Astrocyte (in vitro differentiated cells and primary cell): ENCODE measurements at places on chromosomes 3 and 15.
A peak's percentile ranks its signal among the peaks of the same experiment; 100 is the strongest.

DNA sequence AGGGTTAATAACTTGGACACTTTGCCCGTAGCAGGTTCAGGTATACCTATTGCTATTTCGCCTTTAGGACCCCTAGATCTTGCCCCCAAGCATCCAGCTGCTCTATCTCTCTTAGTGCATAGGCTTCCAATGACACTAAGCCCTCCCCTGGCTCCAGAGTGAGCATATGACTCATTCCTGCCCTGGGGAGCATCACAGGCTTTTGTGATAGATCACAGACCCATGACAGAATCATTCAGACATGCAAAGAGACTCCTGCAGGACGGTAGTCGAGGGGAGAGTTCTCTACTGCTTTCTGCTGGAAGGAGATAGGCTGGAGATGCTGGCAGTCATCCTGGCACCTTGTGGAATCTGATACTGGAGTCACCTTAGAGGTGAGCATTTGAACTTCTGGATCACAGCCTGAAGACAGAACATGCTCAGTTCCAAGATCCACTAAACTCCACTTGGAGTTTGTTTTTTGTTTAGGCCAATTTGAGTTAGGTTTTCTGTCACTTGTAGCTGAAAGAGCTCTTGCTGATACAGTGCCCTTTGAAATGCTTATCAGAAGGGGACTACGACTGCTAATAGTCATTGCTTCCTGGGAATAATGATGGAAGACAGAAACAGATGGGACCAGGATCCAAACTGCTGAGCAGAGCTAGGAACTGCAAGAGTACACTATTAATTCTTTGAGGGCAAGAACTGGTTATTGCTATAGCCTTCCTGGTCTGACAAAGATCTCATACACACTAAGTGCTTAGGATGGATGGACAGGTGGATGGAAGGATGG lies 11.0 kb downstream of the LYSMD2 start:
- DNase-seq: peak; percentile 81

DNA sequence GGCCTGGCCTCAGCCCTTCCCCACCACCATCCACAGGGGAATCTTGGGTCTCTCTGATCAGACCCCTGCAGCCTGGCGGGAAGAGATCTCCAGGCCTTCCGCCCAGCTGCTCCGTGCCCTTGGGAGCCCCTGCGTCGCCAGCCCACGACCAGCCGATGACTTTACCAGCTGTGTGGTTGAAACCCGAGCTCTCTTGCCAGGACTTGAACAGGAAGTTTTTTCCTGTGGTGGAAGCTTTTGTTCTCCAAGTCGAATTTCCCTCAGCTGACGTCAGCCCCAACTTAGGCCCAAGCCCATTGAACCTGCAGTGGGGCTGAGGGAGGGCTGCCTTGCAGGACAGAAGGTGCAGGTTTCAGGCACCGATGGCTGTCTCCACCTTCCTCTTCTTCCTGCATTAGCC lies 51.7 kb upstream of the SMAD3 start:
- peak; percentile 90 for DNase-seq

GRCh38 chr15:72117486-72118016 lies 399 bp downstream of the MYO9A start:
- peak; percentile 67 for DNase-seq

DNA sequence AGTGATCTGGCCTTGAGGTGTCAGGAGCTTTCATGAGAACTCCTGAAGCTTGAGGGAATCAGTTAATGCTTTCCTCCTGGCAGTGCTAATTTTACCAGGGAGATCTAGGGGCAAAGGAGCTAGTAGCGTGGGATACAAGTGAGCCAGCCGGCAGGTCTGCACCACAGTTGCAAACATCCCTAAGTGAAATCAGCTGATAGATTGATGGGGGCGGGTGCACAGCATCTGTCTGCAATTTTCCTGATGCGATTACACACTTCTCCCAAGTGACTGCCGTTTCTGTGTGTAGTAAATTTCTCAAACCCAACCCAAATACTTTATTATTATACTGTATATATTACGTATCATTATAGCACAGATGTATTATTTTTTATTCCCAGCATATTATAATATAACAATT lies 304.5 kb downstream of the AGBL1 start:
- DNase-seq: no peak

DNA sequence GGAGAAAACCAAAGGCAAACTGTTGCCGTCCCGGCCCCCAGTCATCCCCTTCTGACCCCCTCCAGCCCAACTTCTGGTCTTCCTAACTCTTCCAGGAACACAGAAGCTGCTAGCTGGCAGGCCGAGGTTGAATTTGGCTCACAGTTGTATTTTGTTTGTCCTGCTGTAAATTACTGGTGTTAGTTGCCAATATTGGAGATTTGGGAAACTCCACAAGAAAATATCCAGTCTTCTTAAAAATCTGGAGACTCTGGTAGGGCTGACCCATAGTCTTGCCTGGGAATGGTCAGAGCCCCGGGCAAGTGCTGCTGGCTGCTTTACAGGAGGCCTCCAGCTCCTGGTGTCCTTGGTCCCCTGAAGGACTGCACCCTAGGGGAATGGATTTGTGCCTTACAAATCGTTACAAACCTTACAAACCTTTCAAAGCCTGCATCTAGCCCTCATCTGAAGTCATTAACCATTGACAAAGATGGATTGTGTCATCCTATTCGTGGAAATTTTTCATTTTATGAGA lies 112.0 kb upstream of the MCTP2 start:
- DNase-seq: no peak

DNA sequence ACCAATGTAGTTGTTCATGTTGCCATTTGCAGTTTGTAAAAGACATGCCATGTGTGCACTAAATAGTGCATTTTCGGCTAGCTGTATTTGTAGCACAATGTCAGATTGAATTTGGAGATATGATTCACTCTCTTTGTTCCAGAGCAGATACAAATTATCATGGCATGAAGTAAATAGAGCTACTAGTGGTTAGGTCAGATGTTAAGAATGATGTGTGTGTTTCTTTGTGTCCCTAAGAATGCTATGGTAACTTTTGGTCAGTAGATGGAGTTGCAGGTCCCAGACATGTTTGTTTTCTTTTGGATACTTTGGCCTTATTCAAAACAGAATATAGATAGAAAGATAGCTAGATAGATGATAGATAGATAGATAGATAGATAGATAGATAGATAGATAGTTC lies 595.8 kb downstream of the NLGN1 start:
- DNase-seq: peak; percentile 72

DNA sequence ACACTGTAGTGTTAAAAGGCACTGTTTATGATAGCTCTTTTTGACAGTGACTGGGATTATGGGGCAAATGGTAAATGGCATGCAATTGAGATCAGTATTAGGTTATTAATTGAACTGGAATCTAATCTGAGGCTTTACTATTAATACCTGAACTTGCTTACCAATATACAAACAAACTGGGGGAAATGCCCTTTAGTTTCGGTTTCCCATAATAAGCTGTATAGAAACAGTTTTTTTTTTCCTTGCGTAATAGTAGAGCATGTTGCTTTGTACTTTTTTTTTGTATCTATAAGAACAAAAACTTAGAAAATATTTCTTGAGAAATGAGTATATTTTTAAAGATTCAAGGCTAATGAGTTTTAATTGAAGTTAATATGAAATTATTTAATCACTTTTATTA lies 95.0 kb downstream of the FNDC3B start:
- DNase-seq: no peak

DNA sequence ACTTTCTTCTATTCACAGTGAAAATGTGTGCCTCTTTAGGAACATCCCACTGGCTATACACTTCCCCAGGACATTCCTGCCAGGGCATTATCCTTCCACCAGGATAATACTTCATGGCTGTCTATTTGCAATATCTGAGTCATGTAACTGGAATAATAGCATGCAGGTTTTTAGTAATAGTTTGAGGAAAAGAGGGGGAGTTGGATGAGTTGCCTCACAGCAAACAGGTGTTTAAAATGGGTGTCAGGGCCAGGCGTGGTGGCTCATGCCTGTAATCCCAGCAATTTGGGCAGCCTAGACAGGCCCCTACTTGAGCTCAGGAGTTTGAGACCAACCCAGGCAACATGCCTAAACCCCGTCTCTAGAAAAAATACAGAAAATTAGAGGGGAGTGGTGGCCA lies 585.9 kb downstream of the DIPK2A start:
- DNase-seq: peak; percentile 10

DNA sequence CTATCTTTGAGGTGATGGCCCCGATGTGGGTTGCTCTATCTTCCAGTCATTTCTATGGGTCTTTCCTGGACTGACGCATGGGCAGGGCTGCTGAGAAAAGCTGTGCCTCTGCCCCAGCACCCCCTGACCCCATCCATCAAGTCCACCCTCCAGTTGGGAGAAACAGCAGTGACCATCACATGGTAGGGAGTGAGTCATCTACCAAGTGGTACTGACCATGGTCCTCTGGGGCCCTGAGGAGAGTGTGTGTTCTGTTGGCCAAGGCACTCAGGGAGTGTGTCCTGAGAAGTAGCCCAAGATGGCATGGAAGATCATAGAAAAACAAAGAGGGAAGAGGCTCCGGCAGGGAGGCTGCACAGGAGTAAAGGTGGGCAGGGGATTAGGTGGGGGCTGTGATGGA lies 1.6 kb upstream of the DNAH1 start:
- no peak for DNase-seq

DNA sequence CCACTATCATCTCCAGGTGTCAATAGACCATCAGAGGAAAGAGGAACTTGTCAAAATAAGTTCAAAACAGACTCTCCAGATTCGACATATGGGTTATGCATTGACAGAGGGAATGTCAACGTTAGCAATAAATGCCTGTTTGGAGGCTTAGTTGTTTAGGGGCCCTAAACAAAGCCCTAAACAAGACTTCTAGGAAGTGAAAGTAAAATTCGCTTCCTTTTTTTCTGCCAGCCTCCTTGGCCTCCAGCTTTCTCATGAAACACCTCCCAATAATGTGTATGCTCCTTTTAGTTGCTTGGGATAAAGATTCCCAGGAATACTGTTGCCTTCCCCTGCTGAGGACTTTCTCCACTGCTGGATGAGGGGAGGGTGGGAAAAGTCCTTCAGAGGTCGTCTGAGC lies 70.9 kb upstream of the ARNT2 start:
- no peak for DNase-seq

DNA sequence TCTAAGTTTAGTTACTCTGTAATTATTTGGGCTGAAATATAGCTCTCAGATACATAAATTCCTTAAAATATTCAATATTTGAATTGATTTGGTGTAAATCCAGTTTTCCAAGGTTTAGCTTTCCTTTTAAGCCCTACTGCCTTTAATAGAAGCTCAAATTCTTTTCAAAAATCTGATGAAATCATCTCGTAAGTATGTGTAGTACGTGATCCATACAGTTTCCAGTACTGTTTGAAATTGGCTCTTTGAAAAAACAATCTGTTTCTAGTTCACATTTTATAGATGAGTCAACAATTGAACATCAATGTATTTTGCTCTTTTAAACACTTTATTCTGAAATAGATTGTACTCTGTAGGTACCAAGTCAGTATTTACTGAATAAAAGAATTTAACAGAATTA lies 84.2 kb downstream of the LRRC49 start:
- DNase-seq: peak; percentile 77

DNA sequence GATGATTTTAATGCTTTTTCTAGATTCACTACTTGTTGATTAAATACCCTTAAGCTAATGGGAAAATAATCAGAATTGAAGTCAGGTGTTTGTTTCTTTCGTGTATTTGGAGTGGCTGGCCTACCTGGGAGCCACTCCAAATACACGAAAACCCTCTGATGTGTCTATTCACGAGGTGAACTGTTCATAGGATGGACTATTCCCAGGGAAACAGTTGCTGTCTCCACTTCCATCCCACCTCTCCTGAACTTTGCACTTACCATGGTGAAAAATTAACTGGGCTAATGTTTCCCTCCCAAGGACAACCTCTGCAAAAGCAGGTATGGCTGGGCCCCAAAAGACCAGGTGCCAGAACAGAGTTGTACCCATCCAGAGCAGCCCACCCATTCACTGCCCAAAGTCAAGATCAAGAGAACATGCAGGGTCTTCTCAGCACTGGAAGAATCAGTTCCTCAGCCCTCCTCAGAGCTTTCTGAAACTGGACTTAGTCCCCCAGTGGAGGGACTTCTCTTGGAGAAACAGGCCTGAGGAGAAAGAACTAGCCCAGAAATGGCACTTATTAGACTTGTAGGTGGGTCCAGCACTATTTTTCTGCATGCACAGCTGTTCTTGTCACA lies 2.9 kb upstream of the SMAD3 start:
- DNase-seq: no peak

GRCh38 chr15:62403164-62403809 lies 238.2 kb upstream of the C2CD4B start:
- DNase-seq: peak; percentile 73

GRCh38 chr3:56125358-56126005 lies 342.8 kb downstream of the ERC2 start:
- DNase-seq: peak; percentile 66

DNA sequence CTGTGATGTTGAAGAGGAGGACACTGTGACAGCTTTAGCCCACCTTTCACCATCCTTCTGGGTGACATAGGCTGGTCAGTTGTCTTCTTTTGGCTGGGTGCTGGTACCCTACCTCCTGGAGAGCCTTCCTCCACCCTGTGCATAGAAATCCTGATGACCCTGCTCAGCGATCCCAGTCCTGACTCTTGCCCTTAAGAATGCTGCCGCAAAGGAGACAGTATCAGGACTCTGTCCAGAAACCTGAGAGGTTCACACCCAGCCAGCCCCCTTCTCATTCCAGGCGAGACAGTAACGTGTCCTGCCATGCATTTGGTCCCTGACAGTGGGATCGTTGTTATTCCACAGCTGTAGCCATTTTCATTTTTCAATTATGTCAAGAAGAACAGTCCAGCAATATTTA lies 312.8 kb upstream of the CHRM5 start:
- DNase-seq: no peak

GRCh38 chr3:161108840-161109239 lies 3.7 kb upstream of the B3GALNT1 start:
- DNase-seq: peak; percentile 39

GRCh38 chr15:82812994-82813393 lies 3.6 kb downstream of the WHAMM start:
- no peak for DNase-seq

DNA sequence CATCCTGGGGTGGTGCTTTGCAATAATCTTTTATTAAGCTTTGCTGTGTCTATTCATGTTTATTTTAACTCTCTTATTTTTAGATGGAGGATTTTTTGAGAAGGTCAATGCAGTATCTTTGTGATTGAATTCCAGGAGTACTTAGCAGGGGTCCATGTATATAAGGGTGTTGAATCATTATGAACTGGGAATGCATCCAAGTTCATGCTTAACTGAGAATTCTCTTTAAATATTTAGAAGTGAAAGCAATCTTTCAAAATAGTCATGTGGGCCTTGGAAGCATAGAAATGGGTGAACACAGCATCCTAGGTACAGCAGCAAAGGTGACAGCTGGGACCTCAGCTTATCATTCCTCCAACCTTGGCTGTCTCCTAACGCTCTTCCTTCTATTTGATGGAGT lies 27.3 kb downstream of the SPTSSB start:
- peak; percentile 32 for DNase-seq

DNA sequence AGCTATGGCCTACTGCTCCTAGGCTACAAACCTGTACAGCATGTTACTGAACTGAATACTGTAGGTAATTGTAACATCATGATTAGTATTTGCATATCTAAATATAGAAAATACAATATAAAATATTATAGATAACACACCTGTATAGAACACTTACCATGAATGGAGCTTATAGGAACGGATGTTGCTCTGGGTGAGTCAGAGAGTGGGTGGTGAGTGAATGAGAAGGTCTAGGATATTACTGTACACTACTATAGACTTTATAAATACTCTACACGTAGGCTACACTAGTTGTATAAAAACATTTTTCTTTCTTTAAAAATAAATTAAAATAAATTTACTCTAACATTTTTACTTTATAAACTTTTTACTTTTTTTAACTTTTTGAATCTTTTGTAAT lies 224.0 kb upstream of the CBLB start:
- DNase-seq: no peak

GRCh38 chr3:4162096-4162495 lies 141.1 kb upstream of the SETMAR start:
- no peak for DNase-seq

- no peak for DNase-seq
Observed at GRCh38 chr15:77530576-77530975, 102.1 kb downstream of the LINGO1 start.
